ENCODE measurements at places on chromosomes 5 and 9.

GRCh38 chr9:71352837-71353236 lies 231.4 kb upstream of the TRPM3 start:
- no peak for DNase-seq

DNA sequence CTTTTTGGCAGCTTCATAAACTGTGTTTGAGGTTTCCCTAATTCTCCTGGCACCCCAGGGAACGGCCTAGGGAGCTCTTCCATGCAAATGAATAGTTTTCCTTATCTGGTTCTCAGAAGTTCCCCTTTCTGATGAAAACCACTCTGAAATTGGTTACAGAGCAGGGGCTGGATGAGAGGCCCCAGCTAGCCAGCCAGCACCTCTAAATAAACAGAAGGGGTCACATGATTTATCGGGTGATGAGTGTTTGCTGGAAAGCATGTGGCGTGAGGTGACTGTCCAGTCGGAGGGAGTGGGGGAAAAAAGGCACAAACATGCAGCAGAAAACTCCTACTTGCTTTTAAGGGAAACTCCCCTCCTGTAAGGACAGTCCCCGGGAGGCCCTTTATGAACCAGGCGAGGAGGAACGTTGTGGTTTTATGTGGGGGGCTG lies 261.2 kb upstream of the ANKRD55 start:
- no peak for DNase-seq

GRCh38 chr5:77904362-77904761 lies 128.2 kb upstream of the TBCA start:
- no peak for DNase-seq

DNA sequence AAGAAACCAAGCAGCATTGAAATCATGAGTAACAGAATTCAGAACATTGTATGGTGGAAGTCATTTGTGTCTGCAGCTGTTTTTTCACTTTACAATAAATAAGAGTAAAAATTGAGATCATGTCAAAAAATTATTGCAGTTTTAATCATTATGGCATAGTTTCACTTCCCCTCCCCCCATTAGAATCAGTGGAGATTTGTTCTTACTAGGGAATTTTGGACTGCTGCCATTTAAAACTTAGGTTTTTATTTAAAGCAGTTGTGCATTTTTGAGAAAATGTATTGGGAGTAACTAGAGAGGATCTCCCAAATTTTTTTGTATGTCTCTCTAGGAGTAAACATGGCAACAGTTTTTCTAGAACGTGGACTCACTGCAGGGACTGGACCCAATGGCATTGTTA lies 20.4 kb downstream of the GTF3C4 start:
- no peak for DNase-seq

- no peak for DNase-seq
These were observed 14.2 kb downstream of the IL4 start for GRCh38 chr5:132687995-132688394.

DNA sequence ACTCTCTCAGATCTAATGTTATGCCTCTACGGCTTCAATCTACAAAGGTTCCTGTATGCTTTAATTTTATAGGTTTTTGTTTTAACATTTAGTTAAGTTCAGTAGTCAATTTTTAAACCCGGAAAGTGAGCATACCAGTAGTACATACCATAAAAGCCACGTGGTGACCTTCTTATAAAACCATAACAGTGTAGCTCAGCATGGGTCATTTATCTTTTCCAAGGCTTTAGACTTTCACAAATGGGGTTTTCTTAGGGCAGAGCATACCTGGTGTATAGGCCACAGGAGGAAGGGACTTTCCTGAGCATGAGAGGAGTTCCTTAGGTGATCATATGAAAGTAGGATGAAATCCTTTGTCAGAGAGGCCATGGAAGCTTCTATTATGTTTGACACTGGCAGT lies 23.2 kb downstream of the ECM2 start:
- no peak for DNase-seq

DNA sequence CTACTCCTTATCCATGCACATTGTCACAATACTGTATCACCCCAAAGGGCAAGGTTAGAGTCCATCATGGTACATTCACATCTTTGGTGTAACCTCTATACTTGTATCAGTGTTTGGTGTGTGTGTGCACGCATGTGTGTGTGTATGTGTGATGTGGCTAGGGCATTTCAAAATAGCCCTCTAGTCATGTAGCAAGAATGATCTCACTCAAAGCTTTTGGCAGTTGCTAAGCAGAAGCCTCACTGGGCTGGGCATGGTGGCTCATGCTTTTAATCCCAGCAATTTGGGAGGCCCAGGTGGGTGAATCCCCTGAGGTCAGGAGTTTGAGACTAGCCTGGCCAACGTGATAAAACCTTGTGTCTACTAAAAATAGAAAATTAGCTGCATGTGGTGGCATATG lies 245.3 kb downstream of the ADGRV1 start:
- no peak for DNase-seq

DNA sequence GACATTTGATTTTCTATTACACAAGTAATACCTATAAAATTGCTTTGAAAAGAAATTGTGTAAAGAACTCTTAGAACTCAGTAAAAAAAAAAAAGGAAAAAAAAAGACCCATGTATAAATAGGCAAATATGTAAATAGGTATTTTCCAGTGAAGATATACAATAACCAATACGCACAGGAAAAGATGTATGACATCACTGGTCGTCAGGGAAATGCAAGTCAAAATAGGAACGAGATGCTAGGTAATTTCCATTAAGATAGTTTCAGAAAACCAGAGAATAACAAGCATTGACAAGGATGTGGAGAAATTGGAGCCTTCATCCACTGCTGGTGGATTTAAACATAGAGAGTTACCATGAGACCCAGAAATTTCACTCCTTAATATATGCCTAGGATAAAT lies 708.8 kb downstream of the MTRR start:
- DNase-seq: no peak
